ENCODE measurements at places on chromosomes 6 and 20.

- DNase-seq = no peak
Measured at GRCh38 chr6:51394061-51394460, 575.4 kb downstream of the TFAP2B start.

- DNase-seq = no peak
Measured at GRCh38 chr6:152594701-152595100, 42.5 kb downstream of the SYNE1 start.

DNA sequence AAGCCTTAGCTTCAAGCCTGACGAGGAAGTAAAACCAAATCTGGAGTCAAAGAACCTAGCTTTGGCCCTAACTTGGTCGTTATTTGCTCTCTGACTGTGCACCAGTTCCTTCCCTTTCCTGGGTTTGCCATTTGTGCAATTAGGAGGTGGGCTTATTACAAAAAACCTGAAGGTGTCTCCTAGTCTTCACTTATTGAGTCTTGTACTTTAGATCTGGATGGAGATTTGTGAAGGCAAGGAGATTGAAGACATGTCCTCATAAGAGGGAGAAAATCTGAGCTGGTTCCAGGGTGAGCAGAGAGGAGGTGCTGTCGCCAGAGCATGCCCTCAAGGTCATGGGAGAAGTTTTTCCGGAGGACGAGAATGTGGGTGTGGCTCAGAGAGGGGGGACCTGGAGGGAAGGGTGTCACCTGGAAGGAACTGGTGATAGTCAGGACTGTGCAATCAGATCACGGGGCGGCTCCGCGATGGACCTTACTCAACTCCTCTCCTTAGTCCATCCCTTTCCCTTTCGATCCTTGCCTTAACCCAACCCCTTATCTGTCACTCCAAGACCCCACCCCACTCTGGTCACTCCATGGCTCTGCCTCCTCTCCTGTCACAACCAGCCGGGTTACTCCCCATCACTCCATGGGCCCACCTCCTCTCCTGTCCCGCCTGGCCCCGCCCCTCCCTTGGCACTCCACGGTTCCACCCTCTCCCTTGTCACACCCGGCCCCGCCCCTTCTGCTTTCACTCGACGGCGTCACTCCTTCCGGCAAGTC, 588 bp upstream of the ACSS2 start:
- no peak for DNase-seq

DNA sequence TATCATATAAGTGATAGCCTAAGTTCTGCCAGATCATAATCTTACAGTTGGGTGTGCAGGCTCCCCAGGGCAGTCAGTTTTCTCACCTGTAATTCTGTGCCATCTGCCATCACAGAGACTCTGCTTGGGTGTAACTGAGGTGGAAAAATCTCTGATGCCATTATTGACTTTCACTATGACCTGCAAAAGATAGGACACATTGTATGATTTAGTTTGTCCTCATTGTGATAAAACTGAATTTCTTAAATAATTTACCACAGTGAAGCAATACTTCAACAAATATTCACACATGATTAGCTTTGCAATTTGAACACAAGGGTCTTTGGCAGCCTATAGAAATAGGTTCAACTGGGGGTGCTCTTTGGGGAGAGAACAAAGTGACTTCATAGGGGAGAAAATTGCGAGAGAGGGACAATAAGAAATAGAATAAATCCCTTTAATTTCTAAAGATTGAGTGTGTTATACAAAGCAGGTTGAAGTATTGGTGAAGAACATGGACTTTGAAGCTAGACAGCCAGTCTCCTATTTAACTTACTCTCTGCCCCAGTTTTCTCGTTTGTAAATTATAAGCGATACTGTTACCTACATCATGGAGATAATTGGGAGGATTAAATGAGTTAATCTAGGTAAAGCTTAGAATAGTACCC, 27.3 kb downstream of the FAM229B start:
- DNase-seq = no peak

GRCh38 chr20:62695448-62696414, 12.9 kb upstream of the NTSR1 start:
- no peak for DNase-seq

DNA sequence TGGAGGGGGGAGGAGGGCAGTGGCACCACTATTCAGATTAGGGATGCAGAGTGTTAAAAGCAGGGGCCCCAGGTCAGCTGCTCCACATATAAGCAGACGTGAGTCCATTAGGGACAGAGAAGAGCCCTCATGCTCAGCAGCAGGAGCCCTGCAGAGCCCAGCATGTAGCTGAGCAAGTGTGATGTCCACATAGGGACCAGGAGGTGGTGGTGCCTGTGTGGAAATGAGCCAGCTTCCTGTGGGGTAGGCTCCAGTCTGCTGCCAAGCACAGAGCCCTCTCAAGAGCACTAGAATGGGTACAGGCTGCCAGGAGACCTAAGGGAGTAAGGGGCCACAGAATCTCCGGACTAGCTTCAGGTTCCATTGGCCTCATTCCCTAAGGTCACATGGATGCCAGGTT, 57.9 kb upstream of the MLN start:
- no peak for DNase-seq

DNA sequence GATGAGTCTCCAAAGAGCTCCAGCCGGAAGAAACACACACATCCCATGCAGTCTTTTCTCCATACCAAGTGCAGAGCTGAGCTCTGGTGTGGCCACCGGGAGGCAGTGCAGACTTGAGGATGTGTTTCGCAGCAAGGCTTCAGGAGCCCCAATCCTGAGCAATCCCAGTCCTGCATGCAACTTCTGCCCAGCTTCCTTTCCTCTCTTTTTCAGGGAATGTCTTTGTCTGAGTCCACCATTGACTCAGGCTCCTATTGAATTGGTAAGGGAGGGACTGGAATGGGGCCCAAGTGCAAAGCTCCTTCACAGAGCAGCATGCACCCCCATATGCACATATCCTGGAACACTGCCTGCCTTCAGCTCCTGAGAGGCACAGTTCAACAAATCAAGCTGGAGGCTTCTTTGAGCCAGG, 50.5 kb upstream of the ASIP start:
- DNase-seq = peak; percentile 83

DNA sequence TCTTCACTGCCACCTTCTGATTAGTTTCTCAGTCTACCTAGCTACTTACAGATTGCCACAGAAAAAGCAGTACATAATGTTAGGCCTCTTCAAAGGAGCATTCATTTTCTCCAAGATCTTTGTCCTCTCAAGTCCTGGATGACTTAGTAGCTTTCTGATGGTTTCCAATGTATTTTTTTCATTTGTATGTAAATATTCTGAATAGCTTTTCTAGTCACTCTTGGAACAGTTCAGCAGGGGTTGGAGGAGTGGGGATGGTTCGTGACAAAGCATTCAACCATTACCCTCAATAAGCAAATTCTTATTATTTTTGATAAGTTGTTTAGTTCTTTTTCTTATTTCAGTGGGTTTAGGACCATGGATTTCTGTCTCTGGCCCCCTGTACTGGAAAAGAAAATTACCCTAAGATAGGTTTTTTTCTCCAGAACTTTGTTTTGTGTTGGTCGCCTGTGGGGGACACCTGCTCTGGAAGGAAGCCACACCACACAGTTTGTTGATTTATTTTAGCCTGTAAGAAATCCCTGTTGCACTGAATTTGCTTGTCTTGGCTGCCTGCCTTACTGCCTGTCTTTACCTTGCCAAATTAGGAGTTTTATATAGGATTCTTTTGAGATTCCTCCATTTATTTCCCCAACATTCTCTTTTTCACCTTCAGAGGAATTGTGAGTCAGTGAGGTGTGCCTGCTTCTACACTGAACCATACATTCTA, 247.9 kb downstream of the RFPL4B start:
- no peak for DNase-seq

DNA sequence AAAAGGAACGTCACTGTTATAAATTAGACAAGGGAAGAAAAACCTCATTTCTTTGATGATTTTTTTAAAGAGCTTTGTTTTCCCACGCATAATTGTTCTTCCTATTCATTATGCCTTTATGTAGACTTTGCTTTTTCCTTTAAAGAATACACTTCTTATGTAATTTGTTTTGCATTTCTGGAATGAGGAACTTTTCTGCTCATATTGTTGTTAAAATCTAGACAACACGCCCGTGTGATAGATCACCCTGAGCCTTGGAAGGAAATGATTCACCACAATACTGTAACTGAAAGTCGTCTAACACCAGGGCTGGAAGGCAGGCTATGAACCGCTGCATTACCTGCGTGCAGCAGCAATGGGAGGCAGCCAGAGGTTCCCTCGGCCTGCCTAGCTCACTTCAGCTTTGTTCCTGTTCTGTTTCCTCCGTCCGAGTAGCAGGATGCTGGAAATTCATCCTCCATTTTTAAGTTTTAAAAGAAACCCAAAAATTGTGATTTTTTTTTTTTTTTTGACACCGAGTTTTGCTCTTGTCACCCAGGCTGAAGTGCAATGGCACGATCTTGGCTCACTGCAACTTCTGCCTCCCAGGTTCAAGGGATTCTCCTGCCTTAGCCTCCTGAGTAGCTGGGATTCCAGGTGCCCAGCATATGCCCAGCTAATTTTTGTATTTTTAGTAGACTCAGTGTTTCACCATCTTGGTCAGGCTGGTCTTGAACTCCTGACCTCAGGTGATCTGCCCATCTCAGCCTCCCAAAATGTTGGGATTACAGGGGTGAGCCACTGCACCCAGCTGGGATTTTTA, 49.6 kb upstream of the ZNF217 start:
- DNase-seq = peak; percentile 57

GRCh38 chr6:37757381-37757780, 59.7 kb upstream of the MDGA1 start:
- DNase-seq = no peak

GRCh38 chr20:11144114-11144950, 470.5 kb upstream of the JAG1 start:
- DNase-seq = no peak
